ENCODE measurements at places on chromosomes 11 and 22.

GRCh38 chr11:74203966-74204365 is 32.9 kb downstream of the PPME1 start:
- no peak for DNase-seq

GRCh38 chr11:68682531-68682961 is 1.8 kb upstream of the GAL start:
- no peak for DNase-seq

DNA sequence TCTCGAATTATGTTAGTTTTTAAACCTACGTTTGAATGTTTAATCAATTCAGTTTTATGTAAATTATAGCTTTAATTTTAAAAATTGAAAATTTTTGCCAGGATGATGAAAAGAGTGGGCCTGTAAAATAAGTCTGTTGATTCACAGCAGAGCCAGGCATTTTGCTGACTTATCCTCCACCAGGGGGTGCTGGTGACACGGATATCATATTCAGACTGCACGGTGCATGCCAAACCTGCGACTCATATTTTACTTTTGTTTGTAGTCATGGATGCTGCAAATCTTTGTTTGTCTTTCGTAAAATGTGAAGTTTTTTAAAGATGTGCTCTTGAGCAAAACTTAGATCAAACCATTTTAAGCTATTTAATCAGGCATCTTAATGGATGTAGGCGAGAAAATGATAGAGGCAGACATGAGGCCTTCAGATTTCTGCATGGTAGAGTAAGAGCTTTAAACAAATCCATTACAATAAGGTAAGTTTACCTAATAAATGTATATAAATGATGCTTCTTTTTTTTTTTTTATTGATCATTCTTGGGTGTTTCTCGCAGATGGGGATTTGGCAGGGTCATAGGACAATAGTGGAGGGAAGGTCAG is 3.6 kb upstream of the OR8B3 start:
- peak; percentile 78 for DNase-seq

DNA sequence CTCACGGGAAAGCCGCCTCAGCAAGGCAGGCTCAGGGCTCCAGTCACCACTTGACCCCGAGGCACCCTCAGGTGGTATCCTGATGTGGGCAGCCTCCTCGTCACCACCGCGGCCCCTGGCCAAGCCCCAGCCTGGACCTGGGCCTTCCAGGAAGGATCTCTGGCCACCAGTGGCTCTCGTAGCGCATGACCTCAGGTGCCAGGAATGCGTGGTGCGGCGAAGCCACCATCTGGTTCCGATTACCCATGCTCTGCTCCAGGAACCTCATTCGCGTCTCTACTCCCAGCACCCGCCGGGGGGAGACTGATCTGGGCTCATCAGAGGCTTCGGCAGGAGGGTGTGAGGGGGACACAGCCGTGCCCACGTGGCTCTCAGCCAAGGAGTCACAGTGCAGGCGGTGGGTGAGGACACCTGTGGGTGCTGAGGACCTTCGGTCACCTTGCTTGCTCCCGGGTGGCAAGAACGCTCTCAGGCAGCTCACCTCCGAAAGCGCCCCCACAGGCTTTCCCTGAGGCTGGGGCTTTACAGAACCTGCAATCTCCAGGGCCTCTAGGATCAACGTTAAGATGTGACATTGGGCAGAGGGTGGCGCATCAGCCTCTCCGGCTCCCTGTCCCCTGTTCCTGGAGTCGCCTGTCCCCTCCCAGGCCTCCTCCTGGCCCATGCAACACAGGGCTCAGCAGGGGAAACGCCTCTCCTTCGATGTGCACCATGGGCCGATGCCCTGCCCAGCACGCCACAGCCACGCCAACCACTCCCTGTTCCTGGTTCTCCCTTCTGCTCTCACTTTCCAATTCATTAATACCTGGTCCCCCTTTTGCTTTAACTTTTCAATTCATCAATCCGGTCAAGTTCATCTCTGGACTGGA is 39.0 kb downstream of the TBX1 start:
- peak; percentile 96 for DNase-seq

DNA sequence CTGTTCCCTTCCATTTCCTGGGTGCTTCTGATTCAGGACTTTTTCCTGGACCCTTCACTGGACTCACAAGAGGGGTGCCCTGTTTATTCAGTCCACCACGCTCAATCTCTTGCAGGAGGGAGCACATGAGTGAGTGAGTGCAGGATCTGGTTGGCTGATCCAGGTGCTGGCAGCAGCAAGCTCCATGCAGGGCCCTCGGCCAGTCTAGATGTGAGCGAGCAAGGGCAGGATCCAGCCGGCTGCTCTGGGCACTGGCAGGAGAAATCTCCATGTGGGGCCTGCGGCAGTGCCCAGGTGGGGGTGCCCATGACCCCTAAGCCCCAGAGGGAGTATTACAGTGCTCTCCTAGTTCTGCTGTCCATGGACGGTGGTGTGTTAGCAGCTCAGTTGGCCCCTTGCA is 11.5 kb upstream of the FOLR3 start:
- DNase-seq, result no peak

DNA sequence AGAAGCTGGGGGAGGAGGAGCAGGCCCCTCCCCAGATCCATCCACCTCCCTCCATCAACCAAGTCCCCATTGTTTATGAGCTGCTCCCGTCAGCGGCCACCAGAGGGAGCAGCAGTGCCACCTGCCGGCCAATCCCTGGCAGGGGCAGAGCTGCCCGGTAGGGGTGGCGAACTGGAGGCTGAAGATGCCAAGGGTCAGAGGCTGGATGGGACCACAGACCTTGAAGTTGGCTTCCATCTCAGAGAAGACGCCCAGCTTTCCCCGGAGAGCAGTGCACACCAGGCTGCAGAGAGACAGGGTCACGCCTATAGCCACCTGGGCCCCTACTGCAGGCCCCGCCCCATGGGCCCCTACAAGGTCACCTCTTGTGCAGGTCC is 3.6 kb downstream of the FIBP start:
- peak; percentile 86 for DNase-seq

GRCh38 chr11:6505577-6506240 is 8.6 kb downstream of the DNHD1 start:
- DNase-seq, result peak; percentile 65

GRCh38 chr11:75733431-75734107 is 15.9 kb downstream of the MOGAT2 start:
- DNase-seq, result no peak

GRCh38 chr22:17501679-17502285 is 61.5 kb upstream of the SLC25A18 start:
- peak; percentile 67 for DNase-seq

DNA sequence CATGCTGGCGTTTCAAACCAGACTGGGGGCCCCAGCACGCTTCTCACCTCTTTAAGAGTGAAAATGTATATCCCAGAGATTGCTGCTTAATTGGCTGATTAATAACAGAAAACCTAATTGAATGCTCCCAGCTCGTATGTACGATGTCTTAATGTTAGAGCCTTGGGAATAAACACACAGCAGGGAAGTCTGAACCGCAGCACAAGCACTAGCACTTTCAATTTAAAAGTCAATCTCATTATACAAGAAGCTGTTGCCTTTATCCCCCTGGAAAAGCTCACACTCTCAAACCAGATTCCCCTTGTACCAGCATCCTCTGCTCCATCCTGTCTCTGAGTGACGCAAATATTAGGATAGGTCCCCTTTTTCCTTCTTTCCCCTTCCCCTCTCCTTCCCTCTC is 449.1 kb downstream of the MN1 start:
- no peak for DNase-seq

DNA sequence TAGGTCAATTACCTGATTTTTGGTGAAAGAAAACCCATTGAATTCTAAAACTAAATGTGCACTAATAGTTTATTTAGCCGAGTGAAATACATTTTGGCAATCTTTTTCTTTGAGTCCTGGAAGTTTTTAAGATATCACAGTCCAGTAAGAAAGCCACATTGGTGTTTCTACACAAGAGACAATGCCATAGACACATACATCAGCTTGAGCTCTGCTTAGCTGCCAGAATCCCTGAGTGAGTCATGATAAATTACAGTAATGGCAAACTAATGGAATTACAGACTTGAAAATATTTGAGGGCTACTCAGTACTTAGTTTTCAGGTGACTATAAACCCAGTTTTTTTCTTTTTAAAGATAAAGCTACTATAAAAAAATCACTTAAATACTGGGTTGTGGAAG is 155.4 kb downstream of the OR4C45 start:
- DNase-seq, result no peak

DNA sequence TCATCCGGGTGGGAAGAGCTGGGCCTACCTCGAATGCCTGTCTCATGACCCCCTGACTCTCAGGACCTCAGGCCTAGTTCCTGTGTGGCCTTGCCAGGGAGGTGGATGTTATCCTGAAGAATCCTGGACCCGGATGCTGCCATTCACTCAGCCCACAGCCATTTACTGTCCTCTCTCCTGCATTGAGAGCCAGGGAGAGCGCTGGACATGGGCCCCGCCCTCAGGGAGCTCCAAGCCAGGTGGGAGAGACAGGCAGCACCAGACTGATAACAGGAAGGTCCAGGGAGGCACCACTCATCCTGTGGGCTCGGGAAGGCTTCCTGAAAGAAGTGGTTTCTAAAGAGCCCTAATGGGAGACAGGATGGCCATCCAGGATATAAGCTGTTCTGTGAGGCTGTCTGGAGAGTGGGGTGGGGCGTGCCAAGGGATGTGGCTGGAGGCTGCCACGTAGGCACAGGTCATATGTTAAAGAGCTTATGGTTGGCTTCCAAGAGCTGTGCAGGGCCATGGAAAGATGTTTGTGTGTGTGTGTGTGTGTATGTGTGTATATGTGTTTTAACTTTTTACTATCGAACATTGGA is 8.6 kb downstream of the SERPINH1 start:
- no peak for DNase-seq

DNA sequence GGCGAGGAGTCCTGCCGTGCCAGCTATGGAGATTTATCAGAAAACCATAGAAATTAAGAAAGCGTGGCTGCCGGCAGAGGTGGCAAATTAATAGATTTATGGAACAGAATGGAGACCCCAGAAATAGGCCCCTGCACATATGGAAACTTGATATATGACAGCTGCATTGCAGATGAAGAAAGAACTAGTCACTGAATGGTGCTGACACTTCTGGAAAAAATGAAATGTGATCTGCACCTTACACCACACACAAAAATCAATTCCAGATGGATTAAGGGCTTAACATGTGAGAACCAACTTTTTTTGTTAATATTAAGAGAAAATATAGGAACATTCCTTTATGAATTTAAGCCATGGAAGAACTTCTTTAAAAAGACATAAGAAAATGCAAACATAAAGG is 40.3 kb upstream of the TSKU start:
- DNase-seq, result peak; percentile 35

DNA sequence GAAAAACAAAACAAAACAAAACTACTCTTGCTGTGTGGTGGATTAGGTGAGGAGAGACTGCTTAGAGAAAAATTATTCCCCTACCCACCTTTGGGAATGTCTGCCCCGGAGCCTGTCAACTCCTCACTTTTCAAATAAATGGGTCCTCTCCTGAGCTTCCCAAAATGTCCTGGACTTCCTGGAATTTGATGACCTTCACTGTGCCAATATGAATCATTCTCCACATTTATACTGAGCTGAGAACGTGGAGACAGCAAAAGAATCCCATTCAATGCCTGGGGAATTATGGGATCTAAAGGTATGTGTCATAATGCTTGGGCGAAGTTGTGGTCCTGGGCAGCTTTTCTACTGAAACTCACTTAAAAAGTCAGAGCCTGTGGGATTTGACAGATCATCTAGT is 136.8 kb downstream of the KIF18A start:
- DNase-seq, result peak; percentile 26

DNA sequence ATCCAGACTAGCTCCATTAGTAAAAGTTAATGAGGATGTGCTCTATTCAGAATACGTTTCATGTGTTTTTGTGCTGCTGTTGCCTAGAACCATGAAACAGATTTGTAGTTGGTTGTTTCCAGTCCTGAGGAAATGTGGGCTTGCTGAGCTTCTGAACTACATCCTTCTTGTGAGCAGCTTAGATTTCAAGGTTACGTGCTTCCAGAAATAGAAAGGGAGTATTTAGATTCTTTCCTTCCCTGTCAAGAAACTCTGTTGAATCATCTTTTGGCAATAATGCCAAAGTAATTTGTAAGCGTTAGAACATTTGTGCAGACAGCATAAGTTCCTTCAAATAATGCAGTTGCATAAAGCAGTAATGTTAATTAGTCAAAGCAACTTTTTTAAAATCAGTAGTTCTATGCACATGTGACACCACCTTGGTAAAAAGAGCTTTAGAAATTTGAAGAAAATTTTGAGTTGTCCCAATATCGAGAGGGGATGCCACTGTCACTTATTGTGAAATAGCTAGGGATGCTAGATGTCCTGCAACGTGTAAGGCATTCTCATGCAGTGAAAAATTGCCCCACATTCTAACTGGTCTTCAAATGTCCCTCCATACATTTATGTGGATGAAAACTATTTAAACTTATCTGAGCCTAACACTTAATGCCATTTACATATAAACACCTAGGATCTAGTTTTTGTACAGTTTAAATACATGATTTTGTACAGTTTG is 169.6 kb downstream of the ETS1 start:
- peak; percentile 78 for DNase-seq

GRCh38 chr11:46288451-46288850 is 11.0 kb downstream of the CREB3L1 start:
- no peak for DNase-seq

DNA sequence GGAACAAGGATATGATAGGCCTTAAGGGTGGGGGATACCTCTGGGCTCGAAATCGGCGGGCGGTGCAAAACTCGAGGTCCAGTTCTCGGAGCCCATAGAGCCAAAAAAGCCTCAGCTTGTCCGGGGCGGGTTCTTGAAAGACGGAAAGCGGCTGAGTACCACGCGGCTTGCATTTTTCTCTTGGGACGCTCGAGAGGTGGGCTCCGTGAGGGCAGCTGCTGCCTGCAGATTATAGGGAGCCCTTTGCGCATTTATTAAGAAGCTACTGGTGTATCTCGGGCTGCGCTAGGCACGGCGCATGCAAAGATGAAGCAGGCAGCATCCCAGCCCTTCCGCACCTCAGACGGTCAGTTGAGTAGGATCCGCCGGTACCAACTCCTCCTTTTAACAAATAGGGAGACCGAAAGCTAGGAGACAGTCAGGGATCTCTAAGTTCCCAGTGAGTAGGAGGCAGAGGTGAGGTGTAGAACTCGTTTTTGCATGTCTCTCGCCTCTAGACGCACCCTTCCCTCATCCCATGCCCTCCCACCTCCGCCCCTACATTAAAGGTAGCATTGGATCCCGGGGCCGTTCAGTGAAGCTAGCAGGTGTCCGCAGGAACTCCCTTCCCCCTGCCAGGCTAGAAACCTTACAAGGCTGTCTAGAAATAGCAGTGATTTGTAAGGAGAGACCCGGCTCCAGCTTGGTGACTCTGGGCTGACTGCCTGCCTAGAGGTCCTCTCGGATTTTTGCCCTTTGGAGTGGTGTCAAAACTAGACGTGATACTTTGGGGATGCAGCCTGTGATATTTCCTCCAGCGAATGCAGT is 768 bp downstream of the LDHA start:
- no peak for DNase-seq

- no peak for DNase-seq
These were observed 64.7 kb upstream of the CCND1 start for GRCh38 chr11:69576069-69576782.

- no peak for DNase-seq
These were observed 78.6 kb upstream of the GRK3 start for GRCh38 chr22:25485626-25486545.

- peak; percentile 98 for DNase-seq
These were observed at the start of gene KCTD17 for GRCh38 chr22:37051391-37052385. Gene KCTD17 (plus strand): TSS chr22:37051742. CDS start chr22:37051761, 19 bp downstream.

GRCh38 chr22:32142600-32142999 is 16.5 kb downstream of the C22orf42 start:
- no peak for DNase-seq

GRCh38 chr11:128189823-128190222 is 397.5 kb downstream of the ETS1 start:
- no peak for DNase-seq

GRCh38 chr11:20443596-20443995 is 56.1 kb downstream of the PRMT3 start:
- peak; percentile 13 for DNase-seq
